Dermis blood vessel endothelial cell (primary cell): ENCODE measurements at places on chromosomes 6 and 20. TPM values are rescaled to one million over a fixed set of nuclear protein-coding genes. Genes with fewer than 3 reads are reported as not detected.

- no peak for DNase-seq
These were observed 442.2 kb upstream of the ARID1B start for GRCh38 chr6:156334966-156335365.

DNA sequence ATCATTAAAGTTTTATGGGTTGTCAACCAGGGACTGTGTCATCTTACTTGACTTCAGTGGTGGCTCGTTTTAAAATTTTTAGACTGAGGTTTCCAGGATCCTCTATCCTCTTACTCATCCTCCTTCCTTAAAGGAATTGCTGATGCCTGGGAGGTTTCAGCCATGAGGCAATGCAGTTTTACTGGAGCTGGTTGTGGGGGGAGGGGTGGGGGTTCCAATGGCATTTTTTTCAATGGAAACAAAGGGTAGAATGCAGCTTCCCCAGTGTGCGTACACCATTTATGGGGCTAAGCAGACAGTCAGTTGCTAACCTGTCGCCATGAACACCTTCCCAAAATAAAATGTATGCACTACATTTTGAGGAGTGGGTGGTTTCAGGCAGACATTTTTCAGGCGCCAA is 88.0 kb downstream of the METTL24 start:
- DNase-seq: no peak

DNA sequence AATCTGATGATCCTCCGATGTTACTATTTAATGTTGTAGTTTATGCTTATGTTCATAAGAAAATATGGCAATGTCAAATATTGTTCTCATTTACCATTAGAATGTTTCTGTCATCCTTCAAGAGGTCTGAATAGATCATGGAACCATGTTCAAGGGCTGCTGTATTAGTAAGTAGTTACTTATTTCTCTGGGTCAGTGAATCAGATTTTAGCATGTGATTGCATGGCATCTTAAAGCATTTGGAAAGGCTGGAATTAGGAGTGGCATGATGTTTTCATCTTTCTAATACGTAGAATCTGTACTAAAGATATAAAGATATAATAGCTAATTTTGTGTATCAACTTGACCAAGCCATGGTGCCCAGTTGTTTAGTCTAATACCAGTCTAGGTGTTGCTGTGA is 40.5 kb upstream of the NKX2-4 start:
- DNase-seq: no peak

- no peak for DNase-seq
These were observed 301.6 kb upstream of the ADGRB3 start for GRCh38 chr6:68333442-68333841.

DNA sequence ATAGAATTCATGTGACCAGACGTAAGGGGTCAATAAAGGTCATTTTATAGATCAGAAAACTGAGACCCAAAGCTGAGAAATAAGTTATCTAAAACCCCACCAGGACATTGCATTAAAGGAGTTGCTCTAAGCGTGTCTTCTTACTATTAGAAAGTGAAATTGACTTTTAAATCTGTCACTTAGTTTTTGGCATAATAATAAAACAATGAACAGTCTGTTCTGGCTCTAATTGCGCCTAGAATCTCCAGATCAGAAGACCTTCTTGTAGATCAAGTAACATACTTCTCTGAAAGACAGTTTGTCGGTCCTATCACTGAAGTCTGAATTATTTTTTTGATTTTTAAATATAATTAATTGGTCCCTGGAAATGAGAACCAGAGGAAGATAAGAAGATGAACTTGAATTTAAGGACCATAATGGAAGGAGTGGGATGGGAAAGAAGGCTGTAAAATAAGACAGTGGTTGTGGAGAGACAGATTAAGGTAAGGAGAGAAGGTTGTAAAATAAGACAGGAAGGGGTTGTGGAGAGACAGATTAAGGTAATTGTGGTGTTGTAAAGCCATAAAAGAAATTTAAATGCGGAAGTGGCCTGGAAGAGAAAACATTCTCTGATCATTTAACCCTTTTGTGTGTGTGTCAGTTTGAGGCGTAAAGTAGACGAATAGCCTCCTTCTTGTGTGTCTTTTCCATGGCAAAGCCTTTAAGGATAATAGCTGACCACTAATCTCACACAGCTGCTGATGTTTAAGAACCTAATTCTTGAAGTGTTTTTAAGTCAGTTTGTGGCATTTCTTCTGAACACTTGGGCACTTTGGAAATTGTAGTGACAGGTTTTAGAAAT is 20.1 kb downstream of the TOP1 start:
- no peak for DNase-seq

DNA sequence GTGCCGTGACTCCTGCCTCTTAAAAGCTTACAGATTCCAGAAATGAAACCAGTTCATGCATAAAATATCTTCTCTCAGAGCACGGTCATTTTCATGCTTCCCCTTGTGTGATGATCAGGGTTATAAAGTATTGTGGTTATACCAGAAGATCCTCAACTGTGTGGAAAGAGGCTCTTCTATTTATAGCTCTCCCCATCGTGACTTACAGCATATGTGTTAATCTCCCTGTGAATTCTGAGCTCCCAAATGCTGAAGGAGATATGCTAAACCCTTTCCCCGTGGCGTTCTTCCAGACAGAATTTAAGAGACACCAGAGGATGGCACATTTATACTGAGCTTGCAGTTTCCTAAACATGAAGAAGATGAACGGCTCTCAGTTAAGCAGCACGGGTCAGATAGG is 158.8 kb downstream of the CDH26 start:
- DNase-seq: no peak

DNA sequence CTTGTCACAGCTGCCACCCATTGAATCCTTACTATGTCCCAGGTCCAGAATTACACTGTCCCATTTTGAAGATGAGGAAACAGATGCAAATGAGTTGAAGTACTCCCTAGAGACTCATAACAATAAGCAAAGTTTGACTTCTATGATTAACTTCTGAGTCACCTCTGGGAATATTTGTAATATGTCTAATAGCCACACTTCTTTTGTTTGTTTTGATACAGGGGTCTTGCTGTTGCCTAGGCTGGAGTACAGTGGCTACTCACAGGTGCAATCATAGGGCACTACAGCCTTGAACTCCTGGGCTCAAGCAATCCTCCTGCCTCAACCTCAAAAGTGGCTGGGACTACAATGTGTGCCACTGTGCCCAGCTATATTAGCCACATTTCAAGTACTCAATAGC is 11.4 kb upstream of the SOX12 start:
- DNase-seq: peak; percentile 85

GRCh38 chr6:119156757-119157505 is 78.5 kb upstream of the FAM184A start:
- no peak for DNase-seq

MYCT1 gene
- 112 and 162 TPM in 2 replicates for total RNA-seq

WFDC10B gene
- not detected in 2 replicates for total RNA-seq

POU5F1 gene
- total RNA-seq: 0.68 TPM in 1 of 2 replicates, not detected in the other

DNA sequence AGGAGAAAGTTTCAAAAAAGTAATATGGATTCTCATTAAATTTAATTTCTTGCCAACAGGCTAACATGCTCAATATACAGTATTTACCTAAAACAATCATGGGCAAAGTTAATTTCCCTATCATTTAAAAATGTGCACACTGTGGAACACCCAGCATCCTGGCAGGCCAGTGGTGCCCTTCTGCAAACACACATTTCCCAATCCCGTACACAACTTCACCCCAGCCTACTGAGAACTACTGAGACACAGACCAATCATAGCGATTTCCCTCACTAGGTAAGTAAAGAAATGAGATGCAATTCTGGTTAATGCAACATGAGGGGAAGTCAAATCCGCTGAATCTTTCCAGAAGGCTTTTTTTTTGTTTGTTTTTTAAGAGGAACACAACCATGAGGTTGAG is 7.6 kb downstream of the USP45 start:
- DNase-seq: no peak

GRCh38 chr6:170080169-170080827 is 210.6 kb downstream of the DLL1 start:
- no peak for DNase-seq

DNA sequence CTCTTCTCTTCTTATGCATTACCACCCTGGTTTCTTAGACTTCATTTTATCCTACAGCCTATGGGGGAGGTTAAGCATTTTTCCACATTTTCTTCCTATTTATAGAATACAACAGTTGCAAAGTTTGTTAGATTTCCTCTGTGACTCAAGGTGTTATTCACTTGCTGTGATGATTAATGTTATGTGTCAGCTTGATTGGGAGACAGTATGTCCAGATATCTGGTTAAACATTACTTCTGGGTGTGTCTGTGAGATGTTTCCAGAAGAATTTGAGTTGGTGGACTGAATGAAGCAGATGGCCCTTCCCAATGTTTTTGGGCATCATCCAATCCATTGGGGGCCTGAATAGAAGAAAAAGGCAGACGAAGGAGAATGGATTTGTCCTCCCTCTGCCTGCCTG is 131.3 kb downstream of the C6orf118 start:
- no peak for DNase-seq

GRCh38 chr6:27130668-27131428 is 116.7 kb upstream of the PRSS16 start:
- DNase-seq: peak; percentile 6

SAMD5 gene
- 1.0 and 1.1 TPM in 2 replicates for total RNA-seq

GSTA2 gene
- total RNA-seq: not detected in 2 replicates

IGF2R gene
- total RNA-seq: 120 and 153 TPM in 2 replicates

- peak; percentile 23 for DNase-seq
These were observed 16.0 kb downstream of the UQCC1 start for GRCh38 chr20:35395728-35396127.

DNA sequence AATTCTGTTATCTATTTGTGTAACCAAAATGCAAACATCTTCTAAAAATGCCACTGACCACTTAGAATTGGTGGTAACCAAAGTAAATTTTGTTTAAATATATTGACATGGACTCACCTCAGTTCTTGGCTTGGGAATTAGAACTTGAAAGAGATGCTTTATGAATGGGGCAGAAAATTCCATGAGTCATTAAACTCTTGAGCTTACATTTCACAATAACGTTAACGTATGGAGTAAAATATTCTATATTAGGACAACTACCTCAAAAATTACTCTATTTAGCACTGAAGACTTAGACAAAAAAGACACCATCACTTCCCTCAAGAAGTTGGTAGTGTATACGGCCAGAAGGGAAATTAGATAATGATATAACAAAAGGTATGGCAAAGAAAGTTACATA is 752.2 kb upstream of the MARCKS start:
- DNase-seq: no peak

ADGRF4 gene
- total RNA-seq: under 0.01 TPM in 1 of 2 replicates, not detected in the other

GRCh38 chr6:169890901-169891300 is 139.5 kb downstream of the ERMARD start:
- no peak for DNase-seq

- no peak for DNase-seq
These were observed 190.1 kb downstream of the KCNQ5 start for GRCh38 chr6:72811971-72812421.

DNA sequence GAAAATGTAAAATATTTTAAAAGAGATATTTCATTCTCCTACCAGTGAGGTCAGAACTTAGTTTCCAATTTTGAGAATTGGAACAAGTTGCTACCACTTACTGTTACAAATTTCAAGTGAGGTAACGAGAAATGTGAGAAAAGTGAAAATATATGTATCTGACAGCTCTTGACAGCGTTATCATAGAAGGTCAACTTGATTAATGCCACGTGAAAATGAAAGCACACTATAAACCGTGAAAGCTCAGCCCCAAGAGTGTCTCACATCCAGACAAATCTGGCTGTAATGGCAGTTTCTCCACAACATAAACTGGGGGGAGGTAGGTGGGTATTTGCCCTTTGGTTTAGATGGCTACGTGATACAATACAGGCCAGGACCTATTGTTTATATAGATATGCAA is 13.9 kb downstream of the HDGFL1 start:
- DNase-seq: no peak

GRCh38 chr20:9981829-9982228 is 53.0 kb upstream of the ANKEF1 start:
- peak; percentile 15 for DNase-seq

MAS1 gene
- total RNA-seq: not detected in 2 replicates

DNA sequence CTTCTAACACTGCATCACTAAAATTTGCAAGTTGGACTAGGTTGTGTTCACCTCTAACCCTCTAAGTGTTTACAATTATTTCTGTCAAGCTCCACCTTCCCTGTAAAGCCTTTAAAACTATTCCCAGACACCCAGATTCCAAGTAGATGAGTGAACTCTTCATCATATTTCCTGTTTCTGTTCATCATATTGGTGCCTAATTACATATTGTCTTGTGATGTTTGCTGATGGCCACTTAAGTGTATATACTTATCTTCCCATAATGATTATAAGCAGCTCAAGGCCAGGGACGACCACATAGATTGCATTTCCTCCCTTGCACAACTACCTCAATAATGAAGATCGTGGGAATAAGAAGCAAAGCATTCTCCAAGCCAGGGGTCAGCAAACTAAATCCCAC is 16.8 kb downstream of the TNFRSF21 start:
- DNase-seq: peak; percentile 32
